Activated naive CD4-positive, alpha-beta T cell treated with anti-CD3 and anti-CD28 coated beads, Interleukin-2, amount 10 ng/mL, durations not matched to agents 7 days and 5 days (primary cell): ENCODE measurements at places on chromosomes 6 and 20.

GRCh38 chr20:39263076-39263475 is 300.9 kb downstream of the DHX35 start:
- no peak for DNase-seq

DNA sequence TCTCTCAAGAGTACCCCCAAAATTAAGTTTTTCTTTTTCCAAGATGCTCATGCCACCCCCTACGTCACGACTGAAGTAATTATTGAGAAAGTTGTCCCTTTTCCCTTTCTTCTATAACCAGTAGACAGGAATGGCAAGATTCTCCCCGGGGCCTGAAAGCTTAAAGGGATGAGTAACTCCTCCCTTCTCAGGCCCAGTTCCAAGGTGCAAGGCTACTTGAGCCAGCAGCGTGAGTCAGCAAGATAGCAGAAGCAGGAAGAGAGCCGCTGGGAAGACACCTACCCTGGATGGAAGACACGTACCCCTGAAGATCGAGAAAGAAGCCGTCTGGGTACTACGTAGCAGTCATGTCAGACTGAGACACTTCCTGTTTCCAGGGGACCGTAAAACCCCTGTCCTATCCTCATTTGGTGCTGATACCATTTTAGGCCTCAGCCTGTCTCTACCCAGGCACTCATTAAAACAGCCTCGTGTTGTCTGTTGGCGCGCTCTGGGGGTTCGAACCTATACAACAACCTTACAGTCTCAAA is 241.0 kb downstream of the ADGRG6 start:
- no peak for DNase-seq

GRCh38 chr20:48970681-48971365 is 49.3 kb downstream of the ARFGEF2 start:
- DNase-seq = no peak

DNA sequence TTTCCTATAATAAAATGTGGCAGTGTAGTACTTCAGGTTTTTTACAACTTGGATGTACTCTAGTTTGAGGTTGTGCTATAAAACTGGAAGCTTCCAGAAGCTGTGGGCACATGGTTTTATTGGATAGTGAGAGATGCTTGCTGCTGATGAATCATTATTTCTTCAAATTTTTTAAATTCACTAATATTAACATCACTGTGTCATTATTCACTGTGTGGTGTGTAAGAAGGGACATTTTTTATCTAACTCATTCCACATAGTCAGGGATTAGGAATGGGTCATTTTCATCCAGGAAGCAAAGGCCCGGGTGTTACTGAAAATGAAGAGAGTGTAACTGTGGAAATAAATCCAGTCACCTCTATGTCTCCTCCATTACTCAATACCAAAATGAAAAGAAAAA is 421.0 kb downstream of the TENT5A start:
- no peak for DNase-seq

- no peak for DNase-seq
Observed at GRCh38 chr20:36303831-36304230, 2.3 kb upstream of the DLGAP4 start.

DNA sequence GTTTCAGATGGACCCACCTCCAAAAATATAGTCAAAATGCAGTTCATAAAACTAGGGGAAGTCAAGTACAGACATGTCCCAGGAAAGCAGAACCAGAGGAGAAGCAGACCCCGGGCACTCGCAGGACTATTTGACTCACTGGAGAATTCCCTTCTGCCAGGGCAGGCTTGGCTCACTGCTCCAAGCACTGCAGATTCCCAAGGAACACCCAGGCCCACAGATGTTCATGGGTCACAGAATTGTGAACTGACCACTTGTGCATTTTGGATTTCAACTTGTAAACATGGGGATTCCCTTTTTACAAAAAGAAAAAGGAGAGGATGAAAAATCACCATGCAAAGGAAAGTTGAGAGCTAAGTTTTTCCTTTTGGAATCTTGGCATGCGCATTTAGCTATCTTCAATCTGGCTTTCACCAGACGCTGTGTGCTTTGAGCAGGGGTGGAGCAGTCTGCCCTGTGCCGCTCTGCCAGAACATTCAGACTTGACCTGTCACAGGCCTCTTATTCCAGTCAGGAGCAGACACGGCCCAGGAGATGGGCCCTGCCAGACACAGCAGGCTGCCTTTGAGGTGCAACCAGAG is 237.5 kb upstream of the TAB2 start:
- no peak for DNase-seq

- DNase-seq = no peak
Observed at GRCh38 chr20:58407201-58407873, 18.3 kb downstream of the VAPB start.

DNA sequence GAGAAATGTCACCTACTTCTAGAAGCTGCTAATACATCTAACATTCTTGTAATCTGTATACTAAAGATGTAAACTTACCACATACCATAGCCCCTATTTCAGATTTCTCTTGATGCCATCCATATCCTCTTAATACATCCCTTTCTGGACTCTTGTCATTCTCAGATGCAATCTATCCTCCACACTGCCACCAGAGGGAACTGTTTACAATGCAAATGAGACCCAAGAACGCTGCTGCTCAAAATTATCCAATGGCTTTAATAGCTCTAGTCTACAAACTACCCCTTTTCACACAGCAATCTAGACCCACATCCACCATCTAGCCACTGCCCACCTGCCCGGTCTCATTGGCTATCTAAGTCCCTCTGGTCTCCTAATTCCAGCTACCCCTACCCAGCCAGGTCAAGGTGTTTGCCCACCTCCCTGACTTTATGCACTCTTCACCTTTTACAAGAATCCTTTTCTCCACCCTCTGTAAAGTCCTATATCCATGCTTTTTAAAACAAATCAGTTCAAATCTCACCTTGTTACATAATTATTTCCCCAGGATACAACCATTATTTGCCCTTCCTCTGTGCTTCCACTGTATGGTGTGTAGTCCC is 14.8 kb downstream of the FAXC start:
- peak; percentile 34 for DNase-seq

DNA sequence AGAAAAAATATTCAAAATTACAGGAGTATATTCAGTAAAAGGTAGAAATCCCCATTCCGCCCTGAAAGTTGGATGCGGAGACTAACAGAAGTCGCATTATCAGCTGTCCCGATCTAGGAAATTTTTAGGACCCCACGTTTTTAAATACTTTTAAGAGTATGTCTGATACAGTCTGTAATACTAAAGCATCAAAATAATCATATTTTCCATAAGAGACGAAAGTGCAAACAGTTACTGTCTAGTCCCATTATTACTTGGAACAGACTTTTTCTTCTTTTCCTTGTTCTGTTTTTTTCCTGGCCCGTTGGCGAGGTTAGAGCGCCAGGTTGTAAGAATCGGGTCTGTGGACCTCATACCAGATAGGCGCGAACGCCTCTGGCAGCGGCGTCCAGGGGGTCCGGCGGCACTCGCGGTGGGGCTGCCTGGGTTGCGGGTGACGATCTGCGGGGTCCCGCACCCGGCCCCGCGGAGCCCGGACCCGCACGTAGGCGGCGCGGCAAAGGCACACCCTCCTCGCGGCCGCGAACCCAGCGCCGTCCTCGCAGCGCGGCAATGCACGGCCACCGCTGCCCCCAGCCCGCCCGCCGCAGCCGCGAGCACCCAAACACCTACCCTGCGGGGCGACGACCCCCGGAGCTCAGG is 460 bp downstream of the PLAGL1 start:
- DNase-seq = no peak

GRCh38 chr6:39958947-39959346 is 24.7 kb upstream of the MOCS1 start:
- DNase-seq = no peak
